HL-60 (cell line): ENCODE measurements at places on chromosomes 5 and 9.

- no peak for DNase-seq
Measured at GRCh38 chr9:107337676-107338590, 54.9 kb downstream of the RAD23B start.

DNA sequence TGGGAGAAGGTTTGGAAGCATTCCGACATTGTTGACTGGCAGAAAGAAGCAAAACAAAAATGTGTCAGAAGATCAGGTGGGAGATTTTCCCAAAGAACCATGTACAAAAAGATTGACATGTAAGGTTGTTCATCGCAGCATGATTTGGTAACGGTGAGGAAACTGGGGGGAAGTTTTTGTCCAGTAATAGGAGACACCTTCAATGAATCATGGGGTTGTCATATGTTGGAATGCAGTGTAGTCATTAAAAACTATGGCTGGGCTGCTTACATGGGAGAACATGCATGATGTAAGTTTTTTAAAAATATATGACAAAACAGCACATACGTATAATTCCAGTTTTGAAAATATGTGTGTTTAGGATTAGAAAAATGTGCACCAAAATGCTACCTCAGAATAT, 50.5 kb downstream of the HSD17B3 start:
- no peak for DNase-seq

DNA sequence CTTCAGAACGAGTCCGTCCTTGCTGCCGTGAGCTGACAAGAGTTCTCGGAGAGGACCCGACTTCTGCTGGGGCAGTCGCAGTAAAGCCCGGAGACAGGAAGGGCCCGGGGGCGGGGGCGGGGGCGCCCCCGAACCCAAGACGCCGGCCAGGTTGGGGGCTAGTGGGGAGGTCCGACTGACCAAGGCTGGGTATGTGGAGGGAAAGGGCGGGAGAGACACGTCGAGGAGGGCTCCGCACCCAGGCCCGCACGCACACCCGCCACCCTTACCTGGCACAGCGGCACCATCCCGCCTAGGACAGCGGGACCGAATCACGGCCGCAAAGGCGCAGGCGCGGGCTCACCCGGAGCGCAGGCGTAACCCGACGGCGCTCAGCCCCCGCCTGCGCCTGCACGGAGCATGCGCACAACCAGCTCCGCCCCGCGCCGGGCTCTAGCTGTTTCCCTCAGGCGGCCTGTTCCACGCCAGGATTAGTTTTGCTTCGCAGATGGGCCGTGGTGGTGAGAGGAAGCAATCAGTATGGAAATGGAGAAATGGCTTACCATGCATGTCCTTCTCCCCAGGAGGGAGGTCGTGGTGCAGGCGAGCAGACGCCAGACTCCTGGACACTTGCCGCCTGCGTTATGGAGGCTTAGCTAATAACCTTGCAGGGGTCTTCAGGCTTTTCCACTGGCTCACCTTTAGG, at the start of gene MOCS2:
Gene MOCS2, minus strand, starts transcription at position 315 of the 685 bp plus-strand sequence. CDS start 2,583 bp downstream, outside the sequence.
- peak; percentile 88 for DNase-seq

- no peak for DNase-seq
Measured at GRCh38 chr9:5518937-5519319, 8.6 kb downstream of the PDCD1LG2 start.

DNA sequence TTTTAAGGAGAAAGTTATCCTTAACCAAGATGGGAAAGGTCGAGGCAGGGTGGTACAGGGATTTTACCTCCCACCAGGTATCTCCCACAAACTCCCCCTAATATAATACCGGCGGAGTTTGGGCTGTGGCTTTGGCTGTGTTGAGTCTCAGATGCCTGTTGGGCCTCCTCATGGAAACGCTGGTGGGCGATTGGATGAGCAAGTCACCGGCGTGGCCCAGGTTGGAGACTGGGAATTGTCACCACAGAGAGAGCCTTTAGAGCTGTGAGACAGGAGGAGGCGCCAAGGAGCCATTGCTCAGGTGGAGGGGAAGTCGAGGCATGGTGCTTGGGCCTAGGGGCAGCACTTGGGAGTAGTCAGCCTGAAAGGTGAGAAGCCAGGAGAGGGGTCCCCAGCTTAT, 3.4 kb upstream of the CAMSAP1 start:
- no peak for DNase-seq

- DNase-seq: no peak
Measured at GRCh38 chr9:33719581-33720374, 75.6 kb upstream of the PRSS3 start.

DNA sequence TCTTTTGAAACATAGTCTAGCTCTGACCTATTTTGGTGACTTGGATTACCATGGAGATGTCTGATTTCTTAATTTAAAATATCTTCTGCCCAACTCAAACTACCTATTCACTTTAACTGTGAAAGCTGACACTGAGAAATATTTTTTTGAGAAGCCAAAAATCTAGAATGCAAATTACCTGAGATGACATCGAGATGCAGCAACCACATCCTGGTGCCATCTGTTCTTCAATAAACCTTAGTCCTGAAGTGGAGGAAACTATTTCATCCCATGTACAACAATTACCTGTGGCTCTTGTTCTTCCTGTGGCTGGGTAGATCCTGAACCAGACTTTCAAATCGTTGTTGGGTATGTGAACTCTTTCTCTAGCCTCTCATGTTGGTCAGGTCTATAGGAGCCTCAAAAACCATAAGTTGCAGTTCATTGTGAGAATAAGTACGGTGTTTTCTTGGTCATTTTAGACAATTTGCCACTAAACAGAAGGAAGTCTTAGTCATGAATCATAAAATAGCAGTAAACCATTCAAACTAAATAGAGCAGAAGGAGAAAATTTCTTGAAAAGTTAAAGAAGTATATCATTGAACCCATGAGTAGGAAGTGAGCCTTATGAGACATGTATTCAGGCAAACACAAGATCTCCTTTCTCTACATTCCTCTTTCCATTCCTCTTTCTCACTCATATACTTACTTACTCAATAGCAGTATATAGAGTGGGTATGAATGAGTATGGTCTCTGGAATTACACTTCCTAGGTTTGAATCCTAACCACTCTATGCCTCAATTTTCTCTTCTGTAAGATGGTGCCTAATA, 176.0 kb downstream of the HMHB1 start:
- no peak for DNase-seq

GRCh38 chr5:179343719-179344430, 1.4 kb downstream of the ADAMTS2 start:
- no peak for DNase-seq

DNA sequence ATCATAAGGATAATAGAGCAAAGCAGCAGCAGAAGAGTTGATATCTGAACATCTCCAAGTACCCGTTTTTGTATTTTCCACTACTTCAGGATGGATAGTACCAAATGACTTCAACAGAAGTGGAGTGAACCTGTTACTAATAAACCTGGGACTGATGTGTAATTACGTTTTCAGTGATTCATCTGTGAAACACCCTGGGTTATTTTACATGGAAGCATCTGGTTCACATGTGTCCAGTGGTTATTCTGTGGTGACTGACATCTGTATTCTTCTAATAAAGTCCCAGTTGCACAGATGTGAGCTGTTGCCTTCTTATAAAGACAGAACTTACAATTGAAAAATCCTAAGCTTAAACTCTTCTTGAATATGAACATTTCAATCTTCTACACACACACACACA, 139.7 kb upstream of the VCAN start:
- DNase-seq: no peak

GRCh38 chr9:127979333-127980059, 1.3 kb downstream of the EEIG1 start:
- no peak for DNase-seq

DNA sequence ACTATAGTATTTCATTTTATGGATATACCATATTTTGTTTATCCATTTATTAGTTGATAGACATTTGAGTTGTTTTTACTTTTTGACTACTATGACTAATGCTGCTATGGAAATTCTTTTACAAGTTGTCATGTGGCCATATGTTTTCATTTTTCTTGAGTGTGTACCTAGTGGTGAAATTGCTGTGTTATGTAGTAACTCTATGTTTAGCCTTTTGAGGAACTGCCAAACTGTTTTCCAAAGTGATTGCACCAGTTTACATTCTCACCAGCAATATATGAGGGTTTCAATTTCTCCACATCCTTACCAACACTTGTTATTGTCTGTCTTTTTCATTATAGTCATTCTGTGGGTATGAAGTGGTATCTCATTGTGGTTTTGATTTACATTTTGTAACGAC, 75.4 kb downstream of the GRIA1 start:
- DNase-seq: no peak

- no peak for DNase-seq
Measured at GRCh38 chr9:75176037-75176436, 87.7 kb downstream of the OSTF1 start.

- no peak for DNase-seq
Measured at GRCh38 chr9:123356851-123357742, 1.1 kb downstream of the CRB2 start.

- no peak for DNase-seq
Measured at GRCh38 chr5:79842991-79843390, 148.1 kb downstream of the MTX3 start.

GRCh38 chr9:33438926-33439680, 8.3 kb downstream of the AQP3 start:
- DNase-seq: no peak

- no peak for DNase-seq
Measured at GRCh38 chr5:52560366-52560765, 227.3 kb upstream of the ITGA1 start.

- DNase-seq: no peak
Measured at GRCh38 chr5:59712836-59713497, 180.6 kb downstream of the PDE4D start.

DNA sequence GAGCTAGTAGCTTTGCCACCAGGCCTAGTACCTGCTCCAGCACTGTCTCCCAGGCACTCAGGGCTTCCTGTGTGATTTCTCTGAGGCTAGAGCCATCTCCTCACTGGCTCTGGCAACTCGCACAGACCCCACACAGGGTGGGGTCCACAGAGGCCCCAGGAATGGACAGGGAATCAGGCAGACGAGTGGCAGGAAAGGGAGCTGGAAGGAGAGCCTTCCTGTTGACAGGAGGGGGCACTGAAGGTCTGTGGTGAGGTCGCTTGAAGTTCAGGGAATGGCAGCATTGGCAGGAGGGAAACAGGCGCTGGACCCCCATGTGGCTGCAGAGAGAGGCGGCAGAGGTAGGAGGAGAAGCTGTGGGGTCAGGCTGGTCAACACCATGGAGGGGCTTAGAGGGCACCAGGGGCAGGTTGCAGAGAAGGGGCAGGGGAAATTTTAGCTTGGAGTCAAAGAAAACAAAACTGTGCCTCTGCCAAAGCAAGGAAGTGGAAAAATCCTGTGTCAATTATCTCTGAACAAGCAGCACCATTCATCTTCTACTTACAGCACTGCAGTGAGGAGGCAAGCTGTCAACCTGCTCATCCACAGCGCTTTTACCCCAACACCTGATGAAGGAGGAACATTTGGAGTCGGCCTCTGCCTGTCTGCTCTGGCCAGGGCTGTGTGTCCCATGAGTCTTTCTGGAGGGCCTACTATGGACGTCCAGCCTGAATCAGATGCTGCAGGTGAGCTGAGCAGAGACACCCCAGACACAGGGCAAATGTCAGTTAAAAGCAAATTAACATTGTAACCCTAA, 270.2 kb downstream of the FSTL4 start:
- no peak for DNase-seq

DNA sequence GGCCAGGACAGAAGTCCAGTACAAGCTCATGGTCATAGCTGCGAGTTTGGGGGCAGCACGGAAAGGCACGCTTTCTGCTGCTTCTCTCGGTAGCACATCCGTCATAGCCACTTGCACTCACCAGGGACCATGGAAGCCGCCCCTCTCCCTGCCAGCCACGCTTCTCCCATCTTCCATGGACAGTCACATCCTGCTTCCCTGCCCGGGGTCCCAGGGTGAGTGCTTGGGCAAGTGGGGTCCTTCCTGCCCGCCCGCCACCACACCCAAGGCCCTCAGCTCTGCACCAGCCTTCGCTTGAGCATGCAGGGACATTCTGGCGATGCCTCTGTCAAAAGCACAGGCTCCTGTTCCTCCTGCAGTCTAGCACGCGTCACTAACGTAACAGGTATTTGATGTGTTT, 13.1 kb upstream of the IRX2 start:
- DNase-seq: no peak

GRCh38 chr5:167147879-167148278, 1143.6 kb upstream of the WWC1 start:
- no peak for DNase-seq

DNA sequence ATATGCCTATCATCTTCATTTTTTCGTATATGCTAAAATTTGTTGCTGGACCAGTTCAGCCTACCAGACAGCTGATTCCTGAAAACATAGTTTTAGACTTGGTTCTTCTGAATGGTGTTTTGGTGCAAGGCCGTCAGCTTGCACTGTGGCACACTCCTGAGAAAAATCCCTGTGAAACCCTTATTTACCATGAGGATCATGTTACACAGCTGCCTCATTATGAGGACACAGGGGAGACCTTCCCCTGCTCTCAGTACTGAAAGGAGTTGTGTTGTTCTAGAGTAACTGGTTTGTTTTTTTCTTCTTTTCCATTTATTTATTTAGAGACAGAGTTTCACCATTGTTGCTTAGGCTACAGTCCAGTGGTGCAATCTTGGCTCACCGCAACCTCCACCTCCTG, 37.6 kb downstream of the MAST4 start:
- no peak for DNase-seq

GRCh38 chr5:136793300-136793699, 428.0 kb upstream of the TRPC7 start:
- DNase-seq: no peak

- DNase-seq: no peak
Measured at GRCh38 chr5:133079048-133079447, 27.2 kb downstream of the HSPA4 start.

DNA sequence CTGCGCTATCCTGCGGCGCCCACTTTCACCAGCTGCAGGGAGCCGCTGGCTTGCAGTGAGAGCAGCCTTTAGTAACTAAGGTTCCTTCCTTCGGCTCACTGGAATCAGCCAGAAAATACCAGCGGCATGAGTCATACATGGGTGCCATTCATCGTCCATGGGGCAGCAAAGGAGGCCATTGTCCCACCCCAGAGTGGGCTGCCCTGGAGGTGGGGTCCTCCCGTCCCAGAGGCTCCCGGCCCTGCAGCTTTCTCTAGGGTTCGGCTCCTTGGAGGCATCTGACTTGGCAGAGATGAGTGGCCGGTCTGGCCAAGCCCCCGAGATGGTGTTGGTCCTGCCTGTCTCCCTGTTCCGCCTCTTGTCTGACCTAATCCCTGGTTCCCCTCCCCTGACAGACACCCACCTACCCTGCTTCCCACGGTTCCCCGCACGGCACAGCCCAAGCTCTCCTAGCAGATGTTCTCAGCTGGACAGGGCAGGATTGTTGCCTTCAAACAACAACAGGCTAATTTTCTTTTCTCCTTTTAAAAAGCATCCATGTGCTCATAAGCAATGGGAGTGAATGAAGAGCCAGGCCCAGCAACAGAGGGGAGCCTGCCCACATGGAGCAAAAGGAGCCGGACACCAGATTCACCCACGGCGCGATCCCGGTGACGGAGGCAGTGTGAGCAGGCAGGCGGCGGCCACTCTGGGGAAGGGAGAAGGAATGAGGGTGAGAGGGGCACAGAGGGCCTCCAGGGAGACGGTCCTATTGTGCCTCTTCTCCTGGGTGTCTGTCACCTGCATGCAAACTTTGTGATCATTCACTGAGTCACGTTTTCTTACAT, 97.0 kb upstream of the COL5A1 start:
- DNase-seq: no peak

- peak; percentile 18 for DNase-seq
Measured at GRCh38 chr9:7671847-7672246, 127.7 kb downstream of the DMAC1 start.

GRCh38 chr5:677131-678101, 15.7 kb downstream of the TPPP start:
- no peak for DNase-seq

GRCh38 chr5:43332401-43332800, 19.2 kb upstream of the HMGCS1 start:
- no peak for DNase-seq

- DNase-seq: no peak
Measured at GRCh38 chr5:122424132-122424531, 112.1 kb downstream of the SNCAIP start.
